ENCODE measurements at places on chromosomes 6 and 20.
A peak's percentile ranks its signal among the peaks of the same experiment; 100 is the strongest.

- no peak for DNase-seq
Observed at GRCh38 chr6:17851720-17852161, 135.7 kb downstream of the KIF13A start.

DNA sequence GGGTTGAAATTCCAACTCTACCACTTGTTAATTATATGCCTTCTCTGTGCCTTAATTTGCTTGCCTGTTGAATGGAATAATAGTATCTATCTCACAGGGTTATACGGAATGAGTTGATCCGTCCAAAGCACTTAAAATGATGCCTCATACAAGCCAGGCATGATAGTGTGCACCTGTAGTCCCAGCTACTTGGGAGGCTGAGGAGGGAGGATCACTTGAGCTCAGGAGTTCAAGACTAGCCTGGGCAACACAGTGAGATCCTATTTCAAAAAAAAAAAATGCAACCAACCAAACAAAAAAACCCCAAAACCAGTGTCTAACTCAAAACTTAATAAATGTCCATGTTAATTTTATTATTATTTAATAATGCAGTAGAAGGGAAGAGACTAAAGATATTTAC lies 35.3 kb downstream of the SAMHD1 start:
- DNase-seq: no peak

DNA sequence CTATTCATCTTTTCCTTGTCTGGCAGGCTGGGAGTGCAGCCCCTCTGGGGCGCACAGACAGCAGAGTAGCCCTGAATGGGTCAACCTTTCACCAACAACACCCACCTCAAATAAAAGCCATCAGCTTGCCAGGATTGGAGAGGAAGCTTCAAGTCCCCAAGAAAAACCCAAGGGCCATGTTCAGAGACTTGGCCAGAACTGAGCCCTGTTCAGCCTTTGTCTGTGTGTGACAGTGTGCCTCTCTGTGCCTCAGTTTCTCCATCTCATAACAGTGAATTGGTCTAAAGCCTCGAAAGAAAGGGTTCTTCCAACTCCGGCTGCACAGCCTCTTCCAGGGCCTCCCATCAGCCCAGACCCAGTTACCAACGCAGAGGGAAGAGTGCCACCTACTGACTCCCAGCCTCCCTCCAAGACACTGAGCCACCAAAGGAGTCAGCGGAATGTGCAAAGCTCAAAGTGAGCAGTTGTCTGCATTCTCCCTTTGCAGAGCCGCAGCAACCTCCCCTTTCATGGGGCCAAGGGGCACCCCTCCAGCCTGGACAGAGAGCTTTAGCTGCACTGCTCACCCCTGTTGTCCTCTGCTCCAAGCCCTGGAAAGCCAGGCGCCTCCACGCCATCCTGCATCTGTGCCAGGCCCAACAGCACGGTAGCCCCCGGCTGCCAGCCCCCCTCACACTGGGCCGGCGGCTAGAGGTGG lies 82.7 kb upstream of the TOP1 start:
- DNase-seq: peak; percentile 30

DNA sequence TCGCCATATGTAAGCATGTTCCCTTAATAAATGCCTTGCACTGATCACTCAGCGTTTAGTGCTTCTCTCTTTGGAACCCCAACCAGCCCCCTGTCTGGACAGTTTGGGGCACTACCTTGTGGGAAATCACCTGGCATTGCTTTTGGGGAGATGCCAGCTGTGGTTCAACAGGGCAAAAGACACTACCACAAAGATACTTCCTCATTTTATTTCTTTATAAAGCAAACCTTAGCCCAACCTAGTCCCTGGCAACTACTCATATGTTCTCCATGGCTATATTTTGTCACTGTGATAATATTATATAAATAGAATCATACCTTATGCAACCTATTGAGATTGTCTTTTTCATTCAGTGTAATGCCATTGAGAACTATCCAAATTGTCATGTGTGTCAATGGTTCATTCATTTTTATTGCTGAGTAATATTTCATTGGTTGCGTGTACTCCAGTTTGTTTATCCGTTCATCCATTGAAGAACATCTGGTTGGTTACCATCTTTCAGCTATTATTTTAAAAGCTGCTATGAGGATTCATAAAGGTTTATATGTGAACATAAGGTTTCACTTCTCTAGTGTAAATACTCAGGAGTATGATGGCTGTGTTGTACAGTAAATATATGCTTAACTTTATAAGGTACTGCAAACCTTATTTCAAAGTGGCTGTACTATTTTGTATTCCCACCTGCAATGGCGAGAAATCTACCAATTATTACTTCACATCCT lies 114.8 kb downstream of the MOXD1 start:
- no peak for DNase-seq

DNA sequence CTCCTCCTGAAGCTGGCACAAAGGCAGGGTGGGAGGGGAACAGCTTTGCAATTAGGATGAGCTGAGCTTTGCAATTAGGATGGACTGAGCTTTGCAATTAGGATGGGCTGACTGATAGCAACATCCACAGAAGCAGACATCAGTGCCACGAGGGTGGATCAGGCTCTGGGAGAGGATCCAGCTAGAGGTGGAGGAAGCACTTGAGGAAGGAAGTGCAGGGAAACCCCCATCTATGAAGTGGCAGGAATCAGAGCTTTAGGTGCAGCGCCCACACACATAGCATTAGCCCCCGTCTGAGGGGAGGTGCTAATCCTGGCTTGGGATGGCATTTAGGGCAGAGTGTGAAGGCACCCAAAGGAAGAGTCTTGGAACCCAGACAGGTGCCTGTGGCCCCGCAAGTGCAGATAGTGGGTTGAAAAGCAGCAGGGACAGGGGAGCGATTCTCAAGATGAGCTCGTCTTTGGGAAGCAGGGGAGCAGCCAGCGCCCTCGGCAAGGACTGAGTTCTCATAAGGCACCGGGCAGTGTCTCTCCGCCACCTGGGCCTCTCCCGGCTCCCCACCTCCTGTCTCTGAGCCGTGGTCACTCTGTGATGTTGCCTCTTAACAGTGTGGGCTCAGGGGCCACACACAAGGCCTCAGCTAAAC lies 12.0 kb upstream of the THBS2 start:
- no peak for DNase-seq

GRCh38 chr20:10259166-10259565 lies 40.5 kb downstream of the SNAP25 start:
- DNase-seq: no peak

- DNase-seq: no peak
Observed at GRCh38 chr6:10989587-10989986, 54.5 kb downstream of the ELOVL2 start.

- no peak for DNase-seq
Observed at GRCh38 chr20:9503526-9504245, 10.7 kb upstream of the LAMP5 start.
